ENCODE measurements at places on chromosomes 2 and 18. TPM values are rescaled to one million over a fixed set of nuclear protein-coding genes. Genes with fewer than 3 reads are reported as not detected.

Gene STARD6
- total RNA-seq = not detected

Gene DHX57
- 26.4 TPM for total RNA-seq

Gene ZAP70
- total RNA-seq = under 0.01 TPM

Gene INO80C
- 8.3 TPM for total RNA-seq

Gene LCT
- not detected for total RNA-seq

Gene SCYGR8
- not detected for total RNA-seq

Gene FZD7
- total RNA-seq = 0.16 TPM

Measured in bladder microvascular endothelial cell (primary cell).